ENCODE measurements at places on chromosomes 6 and 20.

DNA sequence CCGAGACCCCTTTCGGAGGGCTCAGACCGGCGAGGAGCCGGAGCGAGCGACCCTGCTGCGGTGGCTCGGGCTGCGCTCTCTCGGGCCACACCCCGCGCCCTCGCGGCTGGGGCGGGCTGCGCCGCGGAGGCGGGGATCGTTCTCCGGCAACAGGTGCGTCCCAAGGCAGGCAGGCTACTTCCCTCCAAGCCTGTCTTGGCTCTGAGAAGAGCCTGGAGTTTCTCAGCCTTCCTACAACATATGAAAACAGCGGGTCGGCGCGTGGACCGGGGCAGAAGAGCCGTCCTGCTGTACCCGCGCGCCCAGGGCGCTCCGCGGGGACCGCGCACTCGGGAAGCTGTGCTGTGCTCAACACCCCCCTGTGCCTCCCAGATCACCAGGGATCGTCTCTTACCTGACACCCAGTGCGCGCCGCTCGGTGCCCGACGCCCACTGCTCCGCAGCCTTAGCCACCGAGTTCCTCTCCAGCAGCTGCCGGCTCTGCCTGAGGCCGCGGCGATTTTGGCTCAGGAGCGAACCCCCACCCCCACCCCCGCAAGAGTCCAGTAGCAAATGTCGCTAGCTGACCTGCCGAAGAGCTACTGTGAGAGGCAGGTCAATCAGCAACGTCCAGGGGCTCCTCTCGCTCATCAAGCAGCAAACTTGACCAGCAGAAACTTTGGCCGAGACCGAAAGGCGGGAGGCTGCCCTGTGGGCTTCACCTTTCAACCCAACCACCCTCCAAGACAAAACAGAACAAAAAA, 3.7 kb upstream of the OLIG3 start:
- DNase-seq: peak; percentile 38

- peak; percentile 88 for DNase-seq
Observed at GRCh38 chr6:44151348-44152108, 7.1 kb upstream of the CAPN11 start.

GRCh38 chr6:31541059-31541657, 645 bp downstream of the DDX39B start:
- peak; percentile 84 for DNase-seq

DNA sequence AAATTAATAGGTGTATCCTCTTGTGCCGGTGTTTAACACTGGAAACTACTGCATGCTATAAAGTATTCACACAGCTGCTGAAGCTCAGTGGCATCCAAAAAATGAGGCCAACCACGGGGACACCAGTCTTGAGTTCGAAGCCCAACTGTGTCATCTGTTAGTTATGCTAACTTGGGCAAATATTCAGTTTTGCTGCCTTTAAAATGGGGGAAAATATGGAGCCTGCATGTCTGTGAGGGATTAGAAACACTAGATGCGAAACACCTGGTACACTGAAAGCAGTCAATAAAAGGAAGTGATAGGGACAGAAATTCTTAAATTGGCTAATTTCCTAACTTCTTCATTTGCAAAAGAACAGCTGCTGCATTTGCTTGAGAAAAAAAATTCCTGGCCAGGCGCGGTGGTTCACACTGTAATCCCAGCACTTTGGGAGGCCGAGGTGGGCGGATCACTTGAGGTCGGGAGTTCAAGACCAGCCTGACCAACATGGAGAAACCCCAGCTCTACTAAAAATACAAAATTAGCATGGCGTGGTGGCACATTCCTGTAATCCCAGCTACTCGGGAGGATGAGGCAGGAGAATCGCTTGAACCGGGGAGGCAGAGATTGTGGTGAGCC, 36.6 kb upstream of the MLIP start:
- DNase-seq: no peak

- DNase-seq: no peak
Observed at GRCh38 chr6:167285077-167285770, 5.9 kb upstream of the UNC93A start.

GRCh38 chr20:23488470-23488869, 2.4 kb upstream of the CST8 start:
- DNase-seq: no peak

DNA sequence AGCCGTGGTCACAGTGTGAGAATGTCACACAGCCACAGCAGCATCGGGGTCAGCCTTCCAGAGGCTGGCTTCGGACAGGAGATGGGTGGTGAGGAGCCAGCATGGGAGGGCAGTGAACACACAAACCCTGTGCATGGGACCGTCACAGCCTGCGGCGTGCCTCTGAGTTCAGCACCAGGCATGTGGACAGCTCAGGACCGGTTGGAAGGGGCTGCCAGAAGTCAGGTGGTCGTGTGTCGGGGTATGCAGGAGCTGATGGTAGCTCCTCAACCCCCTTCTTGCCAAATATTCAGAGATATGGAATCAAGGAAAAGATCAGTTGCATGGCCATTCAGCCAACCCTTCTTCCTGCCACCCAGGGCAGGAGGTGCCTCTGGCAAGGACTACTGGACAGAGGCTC, 28.2 kb downstream of the MYT1 start:
- no peak for DNase-seq

GRCh38 chr6:43927532-43928210, 157.7 kb downstream of the VEGFA start:
- DNase-seq: no peak

GRCh38 chr6:114176726-114177125, 166.1 kb downstream of the HS3ST5 start:
- no peak for DNase-seq

DNA sequence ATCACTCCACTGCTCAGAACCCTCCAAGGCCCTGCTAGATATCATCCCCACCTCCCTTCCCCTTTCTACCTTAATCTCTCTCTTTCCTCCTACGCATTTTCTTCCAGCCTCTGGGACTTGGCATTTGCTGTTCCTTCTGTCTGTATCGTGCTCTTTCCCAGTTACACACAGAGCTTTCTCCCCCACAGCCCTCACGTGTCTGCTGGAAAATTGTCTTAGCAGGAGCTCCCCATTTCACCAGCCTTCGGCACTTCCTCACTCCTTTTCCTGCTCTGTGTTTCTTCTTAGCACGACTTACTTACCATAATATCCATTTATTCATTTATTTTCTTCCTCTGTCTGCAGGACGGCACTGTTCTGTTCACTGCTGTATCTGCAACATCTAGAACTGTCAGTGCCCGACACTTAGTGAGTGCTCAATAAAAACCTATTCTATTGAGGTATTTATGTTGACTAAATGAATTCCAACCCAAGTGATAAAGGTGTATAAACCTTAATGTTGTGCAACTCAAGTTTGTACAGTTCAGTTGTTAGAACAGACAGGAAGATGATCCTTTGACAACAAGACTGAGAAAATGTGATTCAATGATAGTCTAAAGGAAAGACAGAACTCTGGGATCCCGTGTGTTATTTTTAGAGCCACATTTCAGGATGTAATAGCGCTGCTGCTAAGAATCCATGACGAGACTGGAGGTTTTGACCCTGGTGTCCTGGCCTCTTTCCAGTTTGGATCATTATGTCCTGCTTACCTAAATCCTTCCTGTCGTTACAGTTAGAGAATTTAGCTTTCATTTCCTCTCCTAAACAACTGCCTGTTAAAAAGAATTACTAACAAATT, 170.1 kb upstream of the LAMP5 start:
- DNase-seq: no peak

DNA sequence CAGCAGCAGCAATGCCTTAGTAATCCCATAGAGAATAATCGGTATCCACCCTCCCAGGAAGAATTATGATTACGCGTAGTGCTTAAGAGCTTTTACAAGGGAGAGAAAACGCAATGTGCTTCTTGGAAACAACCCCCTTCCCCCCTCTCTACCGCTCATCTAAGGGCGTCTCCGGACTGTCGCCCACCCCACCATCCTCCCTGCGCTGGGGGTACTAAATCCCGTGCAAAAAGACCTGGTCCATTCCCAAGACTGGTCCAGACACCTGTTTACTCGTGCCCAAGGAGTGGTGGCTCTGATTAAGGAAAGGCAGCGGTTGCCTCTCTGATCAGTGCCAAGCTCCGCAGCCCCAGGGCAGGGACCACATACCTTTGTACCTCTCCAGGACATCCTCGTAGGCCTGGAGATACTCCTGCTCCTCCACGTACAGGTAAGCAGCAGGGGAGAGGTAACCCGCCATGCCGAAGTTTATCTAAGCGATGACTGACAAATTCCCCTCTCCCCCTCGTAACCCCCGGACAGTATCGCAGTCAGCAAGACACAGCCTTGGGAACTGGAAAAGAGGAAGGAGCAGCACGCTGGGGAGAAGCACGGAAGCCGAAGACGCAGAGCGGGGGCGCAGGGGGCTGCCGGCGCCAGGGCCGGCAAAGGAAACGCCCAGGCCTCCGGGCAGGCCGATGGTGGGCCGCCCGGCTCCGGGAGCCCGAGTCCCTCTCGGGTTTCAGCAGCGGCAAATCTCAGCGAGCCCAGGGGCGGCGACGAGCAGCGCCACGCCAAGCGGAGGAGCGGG, 112.0 kb upstream of the BEND6 start:
- no peak for DNase-seq

DNA sequence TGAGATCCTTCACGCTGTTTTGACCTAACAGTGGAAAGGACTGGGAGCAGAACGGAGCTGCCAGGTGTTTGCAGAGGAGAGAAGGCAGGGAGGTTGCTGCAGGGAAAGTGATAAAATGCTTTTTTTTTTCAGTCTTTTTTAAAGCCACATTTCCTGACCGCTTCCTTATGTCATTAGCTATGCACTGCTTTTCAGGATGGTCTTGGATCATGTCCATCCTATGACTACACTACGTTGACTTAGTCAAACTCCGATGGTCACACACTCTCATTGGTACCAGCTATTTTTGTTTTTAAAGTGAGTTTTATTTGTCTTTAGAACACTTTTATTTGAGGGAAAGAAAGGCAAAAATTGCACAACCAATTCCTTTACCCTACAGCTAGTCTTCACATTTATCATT, 89.2 kb upstream of the EXOC2 start:
- DNase-seq: no peak

DNA sequence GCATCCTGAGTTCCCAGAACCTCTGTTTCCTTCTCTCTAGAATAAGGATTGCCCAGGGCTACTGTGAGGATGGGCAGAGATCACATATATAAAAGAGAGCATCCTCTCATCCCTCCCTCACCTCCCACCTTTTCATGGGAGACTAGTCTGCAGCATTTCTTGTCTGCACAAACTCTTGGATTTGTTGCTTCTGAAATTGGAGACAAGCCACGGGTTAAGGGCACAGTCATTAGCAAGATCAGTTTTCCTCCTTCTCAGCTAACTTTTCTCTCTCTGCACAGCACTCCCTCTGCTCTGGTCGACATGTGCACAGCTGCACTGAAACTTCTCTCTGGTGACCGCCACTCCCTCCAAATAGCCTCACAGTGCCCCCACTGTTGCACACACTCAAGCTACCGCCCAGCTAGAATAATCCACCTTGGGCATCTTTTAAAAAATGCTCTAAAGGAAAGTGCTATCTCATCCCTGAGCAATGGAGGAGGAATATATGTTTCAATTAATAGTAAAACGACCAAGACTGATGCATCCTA, 50.9 kb upstream of the DUSP22 start:
- DNase-seq: no peak

- no peak for DNase-seq
Observed at GRCh38 chr20:52924411-52925271, 47.5 kb upstream of the TSHZ2 start.

DNA sequence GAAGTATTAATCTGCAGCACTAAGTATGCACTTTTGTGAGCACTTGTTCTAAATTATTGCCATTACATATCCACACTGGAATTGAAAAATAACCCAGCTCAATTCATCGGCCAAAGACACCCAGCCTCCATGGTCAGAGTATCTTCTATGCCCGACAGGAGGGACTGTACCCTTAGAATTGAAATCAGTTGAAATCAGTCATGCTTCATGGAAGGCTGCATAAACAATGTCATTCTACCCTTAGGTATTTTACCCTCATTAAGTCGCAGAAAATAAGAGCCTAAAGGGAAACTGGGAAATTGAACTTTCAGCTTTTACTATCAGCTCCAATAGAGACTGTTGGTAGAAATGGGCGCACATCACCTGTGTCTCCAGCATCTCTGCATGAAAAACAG, 2.9 kb upstream of the RAMACL start:
- DNase-seq: no peak

- no peak for DNase-seq
Observed at GRCh38 chr6:69289689-69290495, 506.9 kb downstream of the LMBRD1 start.

GRCh38 chr20:38043512-38044300, 10.2 kb downstream of the RPRD1B start:
- no peak for DNase-seq

GRCh38 chr6:47475319-47475816, 2.2 kb upstream of the CD2AP start:
- no peak for DNase-seq

- DNase-seq: no peak
Observed at GRCh38 chr6:165913676-165914570, 250.9 kb upstream of the PDE10A start.

DNA sequence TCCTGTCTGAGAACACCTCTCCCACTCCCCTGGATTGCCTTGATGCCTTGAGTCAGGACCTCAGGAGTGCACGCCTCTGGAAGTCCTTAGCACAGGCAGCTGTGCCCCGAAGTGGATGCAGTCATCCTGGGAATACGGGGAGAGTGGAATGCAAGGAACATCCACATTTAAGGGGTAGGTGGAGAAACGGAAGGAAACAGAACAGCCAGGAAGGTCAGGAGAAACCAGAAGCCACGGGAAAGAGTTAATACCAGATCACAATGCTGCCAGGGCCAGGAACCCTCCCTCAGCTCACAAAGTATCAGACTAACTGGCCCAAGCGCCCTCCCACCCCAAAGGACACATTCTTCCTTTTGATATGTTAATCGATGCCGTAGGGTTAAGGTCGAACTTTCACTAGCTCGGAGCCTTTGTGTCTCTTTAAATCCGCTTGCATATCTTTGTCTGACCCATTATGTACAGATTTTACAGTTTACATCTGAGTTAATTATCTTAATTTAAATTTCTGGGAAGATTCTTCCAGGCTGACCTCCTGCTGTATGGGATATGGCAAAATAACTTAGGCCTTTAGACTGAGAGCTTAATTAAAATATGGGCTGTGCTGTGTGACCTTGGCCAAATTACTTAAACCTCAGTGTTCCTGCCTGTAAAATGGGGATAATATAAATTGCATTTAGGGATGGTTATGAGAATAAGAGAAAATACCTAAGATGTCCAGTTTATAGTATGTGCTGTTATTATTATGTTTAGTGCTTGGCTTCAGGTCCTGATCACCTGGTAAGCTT, 24.0 kb upstream of the CCND3 start:
- DNase-seq: no peak

GRCh38 chr6:4773181-4773580, 3.0 kb upstream of the CDYL start:
- no peak for DNase-seq

DNA sequence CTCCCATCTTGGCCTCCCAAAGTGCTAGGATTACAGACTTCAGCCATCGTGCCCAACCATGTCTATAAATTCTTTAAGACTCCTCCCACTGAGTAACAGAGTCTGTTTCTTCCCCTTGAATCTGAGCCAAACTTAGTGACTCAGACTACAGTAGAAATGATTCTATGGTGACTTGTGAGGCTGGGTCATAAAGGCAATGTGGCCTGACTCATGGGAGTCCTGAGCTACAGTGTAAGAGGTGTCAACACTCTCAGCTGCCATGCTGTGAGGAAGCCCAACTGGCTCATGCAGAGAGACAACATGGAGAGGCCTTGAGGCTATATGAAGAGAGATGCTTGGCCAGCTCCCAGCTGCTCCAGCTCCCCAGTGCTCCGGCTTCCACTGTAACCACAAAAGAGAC, 5.2 kb upstream of the NRSN2 start:
- no peak for DNase-seq
